T follicular helper cell (primary cell): ENCODE measurements at places on chromosomes 1 and 21.

DNA sequence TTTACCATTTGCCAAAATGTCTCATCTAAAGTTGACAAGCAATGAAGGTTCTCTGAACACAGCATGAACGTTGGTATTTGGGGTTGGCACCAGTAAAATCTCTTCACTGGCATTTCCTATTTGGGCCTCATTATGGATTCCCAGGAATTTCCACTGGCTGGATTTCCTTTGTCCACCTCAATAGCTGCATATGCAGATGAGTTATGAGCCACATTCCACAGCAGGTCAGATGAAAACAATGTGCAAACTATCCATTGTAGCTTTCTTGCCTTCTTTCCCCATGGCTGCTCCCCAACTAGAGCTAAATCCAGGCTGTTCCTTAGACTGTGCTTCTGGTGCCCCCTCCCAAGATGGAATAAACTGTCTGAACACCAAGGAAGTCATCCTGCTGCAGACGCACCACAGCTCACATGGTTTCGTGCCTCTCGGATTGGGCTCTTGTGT, 168.1 kb upstream of the FGGY start:
- no peak for DNase-seq

GRCh38 chr1:207825719-207826556, 74.1 kb downstream of the CD46 start:
- peak; percentile 74 for DNase-seq

GRCh38 chr1:96746440-96747420, 25.1 kb downstream of the PTBP2 start:
- DNase-seq: no peak

DNA sequence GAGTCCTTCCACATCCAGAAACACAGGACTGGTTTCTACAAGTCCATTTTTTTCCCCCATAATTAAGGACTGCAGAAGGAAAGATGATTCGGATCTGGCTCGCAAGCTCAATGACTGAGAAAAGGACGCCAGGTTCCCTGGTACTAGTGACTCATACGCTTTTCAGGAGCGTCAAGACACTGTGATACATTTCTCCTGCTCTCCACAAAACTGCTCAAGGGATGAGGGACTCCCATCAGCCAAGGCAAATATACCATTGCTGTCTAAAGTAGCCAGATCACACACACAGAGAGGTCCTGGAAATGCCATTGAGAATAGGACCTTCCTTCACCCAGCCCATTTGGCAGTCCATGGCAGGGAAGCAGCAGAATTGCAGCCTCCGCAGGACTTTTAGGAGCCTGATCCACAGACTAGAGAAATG, 253.6 kb upstream of the IRF2BP2 start:
- no peak for DNase-seq

GRCh38 chr1:59356627-59357026, 59.7 kb downstream of the FGGY start:
- DNase-seq: no peak

DNA sequence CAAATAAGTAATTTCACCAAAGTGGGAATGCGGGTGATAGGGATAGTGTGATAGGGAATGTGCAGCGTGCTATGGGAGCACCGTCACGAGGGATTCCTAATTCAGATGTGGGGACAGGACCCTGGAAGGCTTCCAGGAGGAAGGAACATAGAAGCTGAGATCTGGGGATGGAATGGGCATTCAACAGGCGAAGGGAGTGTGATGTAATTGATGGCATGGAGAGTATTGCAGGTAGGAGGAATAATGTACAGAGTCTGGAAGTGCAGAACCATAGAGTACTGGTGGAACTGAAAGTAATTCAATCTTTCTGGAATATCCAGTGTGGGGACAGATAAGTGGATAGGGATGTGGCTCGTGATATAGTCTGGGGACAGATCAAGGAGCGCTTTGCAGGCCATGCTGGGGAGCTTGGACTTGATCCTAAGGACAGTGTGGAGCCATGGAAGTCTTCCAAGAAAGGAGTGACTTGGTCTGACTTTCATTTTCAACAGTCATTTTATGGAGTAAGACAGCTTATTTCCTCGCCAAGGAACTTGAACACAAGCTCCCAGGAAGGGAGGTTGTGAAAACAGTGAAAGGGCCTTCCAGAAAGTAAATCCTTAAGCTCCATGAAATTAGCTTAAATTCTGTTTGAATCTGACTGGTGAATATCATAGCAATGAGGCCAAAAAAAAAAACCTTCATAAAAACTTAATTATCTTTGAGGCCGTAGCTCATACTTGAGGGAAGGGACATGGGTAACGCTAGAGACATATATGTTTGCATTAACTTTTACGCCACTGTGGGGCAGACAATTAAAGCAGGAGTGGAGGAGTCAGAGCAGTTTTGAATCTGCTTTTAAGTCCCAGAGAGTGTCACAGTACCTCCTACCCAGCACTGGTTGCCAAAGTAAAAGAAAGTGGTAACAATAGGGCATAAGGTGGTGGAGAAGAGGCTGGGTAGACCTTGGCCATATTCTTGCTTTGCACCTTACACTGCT, 55.8 kb downstream of the ROR1 start:
- no peak for DNase-seq

- DNase-seq: no peak
Observed at GRCh38 chr1:175690298-175690697, 53.1 kb downstream of the TNR start.

GRCh38 chr1:230826166-230826875, 42.0 kb downstream of the C1orf198 start:
- no peak for DNase-seq

DNA sequence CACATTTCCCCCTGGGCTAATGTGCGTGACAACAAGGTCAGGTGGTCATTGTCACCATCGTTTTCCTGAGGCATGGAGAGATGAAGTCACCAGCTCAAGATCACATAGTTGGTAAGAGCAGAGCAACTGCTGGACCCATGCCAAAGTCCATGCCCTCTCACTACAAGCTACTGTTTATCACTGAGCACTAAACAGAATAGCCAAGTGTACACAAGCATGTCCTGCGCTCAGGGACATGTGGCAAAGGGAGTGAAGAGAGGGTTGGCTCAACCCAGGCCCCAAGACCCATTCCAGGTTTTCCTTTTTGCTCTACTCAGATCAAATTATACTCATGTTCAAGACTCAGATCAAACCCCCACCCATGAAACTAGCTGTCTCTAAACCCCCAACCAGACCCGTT, 20.8 kb downstream of the LRRC52 start:
- DNase-seq: no peak

GRCh38 chr1:15244813-15245212, 2.2 kb upstream of the FHAD1 start:
- DNase-seq: no peak

DNA sequence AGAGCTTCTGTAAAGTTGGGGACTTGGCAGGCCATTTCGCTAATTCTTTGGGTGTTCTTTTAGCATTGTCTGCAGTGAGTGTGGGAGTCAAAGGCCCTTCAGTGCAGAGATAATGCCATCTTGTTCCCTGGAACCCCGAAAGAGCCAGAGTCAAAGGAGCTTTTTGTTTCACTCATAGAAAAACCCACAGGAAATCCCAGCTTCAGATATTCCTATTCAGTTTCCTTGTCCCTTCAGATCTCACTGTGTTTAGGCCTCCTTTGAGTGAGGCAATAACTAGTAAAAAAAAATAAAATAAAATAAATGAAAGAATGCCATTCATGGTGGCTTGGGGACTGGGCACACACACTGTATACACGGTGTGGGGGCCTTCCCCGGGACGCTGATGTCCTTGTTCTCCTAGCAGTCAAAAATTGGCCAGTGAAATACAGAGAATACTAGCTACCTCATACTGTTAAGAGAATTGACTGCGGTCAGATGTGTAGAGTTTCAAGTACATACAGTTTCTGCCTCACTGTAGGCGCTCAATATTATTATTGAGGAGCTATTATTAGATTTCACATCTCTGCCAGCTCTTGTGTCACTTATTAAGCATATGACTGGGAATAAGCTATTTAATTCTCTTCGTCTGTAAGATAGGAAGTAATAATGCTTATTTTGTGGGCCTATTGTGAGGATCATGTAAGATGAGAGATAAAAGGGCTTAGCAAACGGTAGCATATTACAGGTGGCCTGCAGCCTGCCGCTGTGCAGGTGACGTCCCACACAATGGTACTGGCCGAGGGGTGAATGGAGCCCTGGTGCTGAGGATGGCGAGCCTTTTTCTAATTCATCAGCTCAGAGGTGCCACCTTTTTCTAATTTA, 16.7 kb downstream of the DISC1 start:
- no peak for DNase-seq

DNA sequence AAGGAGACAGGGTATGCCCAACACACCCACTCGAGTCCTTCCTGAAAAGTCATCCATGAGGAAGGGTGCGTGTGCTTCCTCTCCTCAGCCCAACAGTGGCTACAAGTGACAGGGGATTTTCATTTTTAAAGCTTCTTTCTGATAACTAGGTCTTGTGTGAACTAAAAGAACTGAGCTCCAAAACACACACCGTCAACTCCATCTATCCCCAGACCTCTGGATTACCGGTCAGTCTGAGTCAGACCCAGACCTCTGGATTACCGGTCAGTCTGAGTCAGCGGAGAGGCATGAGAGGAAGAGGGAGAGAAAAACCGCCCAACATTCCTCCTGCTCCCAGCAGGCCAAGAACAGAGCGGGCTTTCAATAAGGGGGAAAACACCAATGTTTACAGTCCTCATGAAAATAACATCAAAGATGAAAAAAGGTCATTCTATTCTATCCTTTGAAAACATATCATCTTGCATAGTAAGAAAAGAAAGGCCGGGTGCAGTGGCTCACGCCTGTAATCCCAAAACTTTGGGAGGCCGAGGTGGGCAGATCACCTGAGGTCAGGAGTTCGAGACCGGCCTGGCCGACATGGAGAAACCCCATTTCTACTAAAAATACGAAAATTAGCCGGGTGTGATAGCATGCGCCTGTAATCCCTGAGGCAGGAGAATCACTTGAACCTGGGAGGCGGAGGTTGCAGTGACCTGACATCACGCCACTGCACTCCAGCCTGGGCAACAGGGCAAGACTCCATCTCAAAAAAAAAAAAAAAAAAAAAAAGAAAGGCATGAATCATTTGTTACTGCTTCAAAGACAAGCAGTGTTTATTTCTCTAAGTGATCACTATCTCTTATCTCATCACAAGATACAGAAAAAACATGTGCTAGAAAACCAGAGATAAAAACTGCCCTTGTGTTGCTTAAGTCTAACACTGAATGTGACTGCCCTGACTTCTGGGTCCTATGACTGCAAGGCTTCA, 3.4 kb downstream of the PTTG1IP start:
- no peak for DNase-seq

GRCh38 chr1:38776466-38777065, 83.0 kb downstream of the RRAGC start:
- DNase-seq: no peak

GRCh38 chr1:37808369-37809319, 636 bp upstream of the YRDC start:
- DNase-seq: no peak

DNA sequence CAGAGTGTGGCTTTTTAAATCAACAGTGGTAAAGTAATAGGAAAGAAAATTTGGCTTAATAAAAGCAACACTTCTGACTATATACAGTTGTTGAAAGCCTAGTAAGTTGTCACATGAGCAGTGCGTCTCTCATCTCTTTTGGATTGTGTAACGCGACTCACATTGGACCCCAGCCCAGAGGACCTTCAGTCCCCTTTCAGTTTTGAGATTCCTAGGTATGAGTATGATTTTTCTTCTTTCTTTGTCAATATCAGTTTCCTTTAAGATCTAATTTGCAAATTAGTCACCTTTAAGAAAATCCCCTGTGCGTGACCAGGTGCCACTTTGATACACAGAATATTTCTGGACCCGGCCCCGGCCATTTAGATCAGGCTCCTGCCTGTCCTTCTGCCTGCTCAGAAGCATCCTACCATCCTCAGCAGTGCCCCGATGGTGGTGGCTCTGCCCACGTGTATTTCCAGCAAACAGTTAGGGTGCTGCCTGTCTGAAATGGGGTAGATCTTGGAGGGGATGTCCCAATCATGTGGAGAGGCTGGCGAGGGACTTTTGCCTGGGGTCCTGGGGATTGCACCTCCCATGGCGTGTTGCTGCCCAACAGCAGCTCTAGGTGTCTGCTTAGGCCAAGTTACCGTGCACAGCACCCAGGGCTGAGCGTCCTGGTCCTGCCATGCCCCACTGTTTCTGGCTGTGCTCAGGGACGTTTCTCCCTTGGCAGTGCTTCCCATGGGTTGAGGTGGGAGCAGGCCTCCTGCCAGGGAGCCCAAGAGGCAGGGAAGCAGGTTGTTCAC, 21.1 kb downstream of the SNAP47 start:
- no peak for DNase-seq

GRCh38 chr21:28235169-28235895, 757.3 kb downstream of the LTN1 start:
- no peak for DNase-seq

DNA sequence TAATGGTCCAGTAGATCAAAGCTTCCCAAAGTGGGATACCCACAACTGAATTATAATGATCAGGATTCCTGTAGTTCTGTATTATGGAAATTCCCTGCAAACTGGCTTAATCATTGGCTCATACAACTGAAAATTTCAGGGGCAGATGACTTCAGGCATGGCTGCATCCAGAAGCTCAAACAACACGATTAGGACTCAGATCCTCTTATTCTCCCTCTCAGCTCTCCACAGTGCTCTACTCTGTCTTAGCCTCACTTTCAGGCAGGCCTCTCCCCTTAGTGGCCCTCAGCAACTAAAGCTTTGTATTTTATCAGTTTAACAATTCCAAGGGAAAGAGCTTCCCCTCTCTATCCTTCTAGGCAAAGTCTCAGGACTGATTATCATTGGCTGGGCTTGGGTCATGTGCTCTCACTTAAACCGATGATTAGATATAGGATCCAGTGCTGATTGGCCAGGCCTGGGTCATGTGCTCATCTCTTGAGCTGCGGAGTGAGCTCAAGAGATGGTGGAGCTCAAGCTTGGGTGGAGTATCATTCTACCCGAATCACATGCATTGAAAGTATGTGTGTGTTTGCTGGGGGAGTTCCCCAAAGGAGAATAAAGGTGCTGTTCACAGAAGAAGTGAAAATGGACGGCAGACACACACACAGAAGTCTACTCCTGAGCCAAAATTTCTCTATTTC, 57.9 kb upstream of the RUNX3 start:
- DNase-seq: no peak

- DNase-seq: no peak
Observed at GRCh38 chr1:53165408-53165961, 23.0 kb upstream of the SLC1A7 start.
